CD8-positive, alpha-beta T cell (primary cell): ENCODE measurements at places on chromosomes 4 and X.

DNA sequence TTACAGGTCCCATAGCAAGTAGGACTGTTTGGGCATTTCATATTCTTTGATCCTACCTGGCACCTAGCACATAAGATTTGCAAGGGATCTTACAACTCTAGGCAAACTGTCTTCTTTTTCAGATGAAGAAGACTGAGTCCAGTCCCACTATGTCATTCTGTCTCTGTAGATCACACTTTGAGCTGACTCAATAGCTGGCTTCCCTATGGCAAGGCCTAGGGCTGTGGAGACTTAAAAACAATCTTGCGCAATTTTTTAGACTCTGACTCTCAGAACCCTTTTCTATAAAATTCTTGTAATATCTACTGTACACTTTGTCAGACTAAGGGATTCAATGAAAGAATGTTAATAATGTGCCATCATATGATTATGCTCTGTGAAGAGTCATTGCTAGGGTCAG, 26.7 kb downstream of the OTC start:
- no peak for DNase-seq

DNA sequence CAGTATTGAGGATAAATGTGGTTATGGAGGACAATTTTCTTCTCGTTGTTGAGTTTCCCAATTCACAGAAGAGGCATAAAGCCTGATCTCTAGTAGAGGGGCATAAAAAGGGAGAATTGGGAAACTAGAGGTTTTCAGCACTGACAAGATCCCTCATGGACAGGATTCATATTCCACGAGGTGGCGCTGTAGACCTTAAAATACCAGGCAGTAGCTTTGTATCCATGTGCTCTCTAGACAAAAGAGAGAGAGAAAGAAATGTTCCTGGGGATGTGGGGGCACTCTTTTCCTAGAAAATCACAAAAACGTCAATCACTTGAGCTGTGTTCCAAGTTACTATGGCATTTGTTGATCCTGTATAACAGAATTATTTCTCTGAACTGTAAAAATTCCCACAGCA, 128.3 kb downstream of the MAGEE1 start:
- no peak for DNase-seq

GRCh38 chr4:97349468-97350186, 793.6 kb downstream of the STPG2 start:
- DNase-seq, result no peak

DNA sequence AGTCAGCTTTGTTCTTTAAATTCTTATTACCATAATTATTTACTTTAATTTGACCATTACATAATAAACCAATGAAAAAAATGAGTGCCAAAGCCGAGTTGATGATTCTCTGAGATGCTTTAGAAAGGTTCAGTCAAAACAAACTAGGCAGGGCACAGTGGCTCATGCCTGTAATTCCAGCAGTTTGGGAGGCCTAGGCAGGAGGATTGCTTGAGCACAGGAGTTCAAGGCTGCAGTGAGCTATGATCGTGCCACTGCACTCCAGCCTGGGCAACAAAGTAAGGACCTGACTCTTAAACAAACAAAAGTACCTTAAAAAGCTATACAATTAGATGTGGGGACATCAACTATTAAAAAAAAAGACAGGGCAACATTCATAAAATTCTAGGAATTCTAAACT, 75.0 kb downstream of the AFAP1 start:
- DNase-seq, result no peak

DNA sequence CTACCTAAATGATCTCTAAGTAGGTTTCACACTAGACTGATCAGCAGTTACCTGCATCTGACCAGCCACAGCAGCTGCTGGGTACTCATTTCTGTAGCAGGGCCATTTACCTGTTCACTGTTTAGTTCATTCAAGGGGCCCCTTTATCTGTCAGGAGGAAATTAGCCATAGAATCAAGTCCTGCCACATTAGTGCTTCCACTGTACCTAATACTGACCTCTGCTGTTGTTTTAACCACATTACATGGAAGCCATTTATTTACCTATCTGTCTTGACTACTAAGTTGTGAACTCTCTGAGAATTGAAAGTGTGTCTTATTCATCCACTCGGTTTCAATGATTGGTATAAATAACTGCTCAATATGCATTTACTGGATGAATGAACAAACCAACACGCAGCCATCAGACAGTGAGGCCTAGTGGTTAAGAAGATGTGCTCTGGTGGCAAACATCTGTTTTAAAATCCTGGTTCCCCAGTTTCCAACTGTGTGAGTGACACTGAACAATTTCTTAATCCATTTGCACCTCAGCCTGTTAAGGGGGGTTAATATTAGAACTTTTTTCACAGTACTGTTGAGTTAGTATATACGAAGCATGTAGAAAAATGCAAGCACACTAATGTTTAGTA, 30.0 kb upstream of the ANXA5 start:
- no peak for DNase-seq

- no peak for DNase-seq
Measured at GRCh38 chr4:43103048-43103447, 210.5 kb downstream of the GRXCR1 start.

DNA sequence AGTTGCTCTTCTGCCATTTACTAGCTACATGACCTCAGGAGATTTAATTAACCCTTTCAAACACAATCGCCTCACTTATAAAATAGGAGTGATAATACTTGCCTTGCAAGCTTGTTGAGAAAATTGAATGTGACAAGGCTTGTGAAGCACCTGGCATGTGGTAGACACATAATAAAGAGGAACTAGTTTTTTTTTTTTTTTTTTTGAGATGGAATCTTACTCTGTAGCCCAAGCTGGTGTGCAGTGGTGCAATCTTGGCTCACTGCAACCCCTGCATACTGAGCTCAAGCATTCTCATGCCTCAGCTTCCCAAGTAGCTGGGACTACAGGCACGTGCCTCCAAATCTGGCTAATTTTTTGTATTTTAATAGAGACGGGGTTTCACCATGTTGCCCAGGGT, 73.7 kb upstream of the STIM2 start:
- no peak for DNase-seq

DNA sequence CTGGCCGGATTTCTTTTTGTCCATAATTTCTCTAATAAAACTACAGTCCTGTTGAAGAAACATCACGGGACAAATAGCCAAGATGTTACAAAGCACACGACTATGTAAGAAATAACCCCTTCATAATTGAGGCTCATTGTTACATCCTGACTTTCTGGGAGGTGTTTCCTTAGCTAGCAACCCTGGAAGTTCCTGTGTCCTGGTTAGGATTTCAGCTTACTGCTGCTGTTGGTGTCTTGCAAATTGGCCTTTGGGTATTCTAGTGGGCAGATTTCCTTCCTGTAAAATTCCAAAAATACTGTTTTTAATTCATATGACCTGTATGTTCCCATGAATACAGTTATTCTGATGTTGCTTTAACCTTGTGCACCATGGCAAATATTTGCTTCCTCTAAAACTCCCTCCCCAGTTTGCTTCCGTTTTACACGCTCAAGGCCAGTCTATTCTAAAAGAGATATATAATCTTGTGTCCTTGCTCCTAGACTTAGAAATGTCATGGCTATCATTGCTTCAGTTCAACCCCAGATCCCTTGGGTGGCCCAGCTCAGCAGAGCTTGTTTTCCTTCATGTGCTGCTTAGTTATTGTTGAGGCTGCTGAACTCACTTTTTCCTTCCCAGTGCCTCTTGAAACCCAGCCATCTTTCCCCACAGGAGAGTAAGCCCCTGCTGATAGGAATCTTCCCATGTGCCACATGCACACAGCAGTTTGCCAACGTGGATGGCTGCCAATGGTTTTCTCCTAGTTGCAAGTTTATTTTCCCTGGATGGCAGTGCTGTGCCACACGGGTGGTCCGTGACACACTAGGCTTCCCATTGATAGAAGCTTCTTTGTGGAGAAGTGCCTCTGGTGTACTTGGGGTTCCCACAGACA, 75.8 kb downstream of the TSPAN7 start:
- no peak for DNase-seq

DNA sequence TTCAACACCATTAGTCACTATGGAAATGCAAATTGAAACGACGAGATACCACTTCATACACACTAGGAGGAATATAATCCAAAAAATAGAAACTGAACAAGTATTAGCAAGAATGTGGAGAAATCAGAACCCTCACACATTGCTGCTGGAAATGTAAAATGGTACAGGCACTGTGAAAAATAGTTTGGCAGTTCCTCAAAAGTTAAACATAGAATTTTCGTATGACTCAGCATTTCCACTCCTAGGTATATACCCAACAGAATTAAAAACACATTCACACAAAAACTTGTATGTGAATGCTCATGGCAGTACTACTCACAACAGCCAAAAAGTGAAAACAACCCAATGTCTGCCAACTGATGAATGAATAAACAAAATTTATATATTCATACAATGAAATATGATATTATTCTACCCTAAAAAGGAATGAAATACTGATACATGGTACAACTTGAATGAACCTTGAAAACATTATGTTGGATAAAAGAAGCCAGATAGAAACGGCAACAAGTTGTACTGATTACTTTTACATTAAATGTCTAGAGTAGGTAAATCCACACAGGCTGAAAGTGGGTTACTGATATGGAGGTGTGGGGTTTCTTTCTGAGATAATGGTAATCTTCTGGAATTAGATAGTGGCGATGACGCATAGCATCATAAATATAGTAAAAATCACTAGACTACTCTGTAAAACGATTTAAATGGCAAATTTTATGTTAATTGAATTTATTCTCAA, 22.3 kb downstream of the TEC start:
- DNase-seq, result no peak

DNA sequence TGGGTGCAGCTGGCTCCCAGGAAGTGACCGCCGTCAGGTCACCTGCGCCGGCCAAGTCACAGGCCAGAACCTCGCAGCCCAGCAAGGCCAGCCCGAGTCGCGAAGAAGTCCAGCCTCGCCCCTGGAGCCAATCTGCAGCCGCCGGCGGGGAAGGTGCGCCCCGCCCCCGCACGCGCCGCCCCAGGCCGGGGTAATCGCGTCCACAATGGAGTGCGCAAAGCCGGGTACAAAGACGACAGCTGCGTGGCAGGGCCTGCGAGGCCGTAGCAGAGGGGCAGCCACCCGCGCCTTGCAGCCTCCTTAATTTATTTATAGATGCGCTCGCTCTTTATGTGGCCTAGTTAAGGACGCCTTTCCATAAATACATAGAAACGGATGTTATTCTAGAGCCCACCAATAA, 139.4 kb upstream of the CPEB2 start:
- DNase-seq, result no peak

- DNase-seq, result no peak
Measured at GRCh38 chrX:2404776-2405175, 96.0 kb downstream of the DHRSX start.

DNA sequence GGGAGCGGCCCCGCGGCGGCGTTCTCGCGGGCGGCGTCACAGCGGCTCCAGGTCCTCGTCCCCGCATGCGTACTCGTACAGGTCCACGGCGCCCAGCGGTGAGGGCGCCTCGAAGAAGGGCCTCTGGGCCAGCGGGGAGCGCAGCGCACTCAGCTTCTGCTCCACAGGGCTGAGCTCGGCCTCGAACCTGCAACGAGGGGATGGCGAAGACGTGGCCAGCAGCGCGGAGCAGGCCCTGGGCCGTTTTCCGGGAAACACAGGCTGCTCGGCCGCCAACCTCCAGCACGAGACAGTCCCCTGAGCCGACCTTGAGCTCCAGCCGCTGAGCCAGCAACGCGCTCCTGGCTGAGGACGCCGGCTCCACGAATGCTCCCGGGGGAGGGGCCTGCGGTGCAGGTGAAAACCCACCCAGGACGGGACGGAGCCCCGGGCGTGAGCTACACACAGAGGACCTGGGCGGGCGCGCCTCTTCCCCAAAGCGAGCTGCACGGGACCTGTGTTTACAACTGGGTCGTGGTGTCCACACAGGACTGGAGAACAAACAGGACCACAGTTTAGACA, 15.8 kb upstream of the GTPBP6 start:
- DNase-seq, result no peak

GRCh38 chr4:21898101-21898500, 50.5 kb downstream of the KCNIP4 start:
- DNase-seq, result no peak

GRCh38 chrX:21907260-21907659, 33.2 kb upstream of the SMS start:
- DNase-seq, result no peak

- no peak for DNase-seq
Measured at GRCh38 chrX:7637066-7637465, 205.9 kb upstream of the VCX start.

DNA sequence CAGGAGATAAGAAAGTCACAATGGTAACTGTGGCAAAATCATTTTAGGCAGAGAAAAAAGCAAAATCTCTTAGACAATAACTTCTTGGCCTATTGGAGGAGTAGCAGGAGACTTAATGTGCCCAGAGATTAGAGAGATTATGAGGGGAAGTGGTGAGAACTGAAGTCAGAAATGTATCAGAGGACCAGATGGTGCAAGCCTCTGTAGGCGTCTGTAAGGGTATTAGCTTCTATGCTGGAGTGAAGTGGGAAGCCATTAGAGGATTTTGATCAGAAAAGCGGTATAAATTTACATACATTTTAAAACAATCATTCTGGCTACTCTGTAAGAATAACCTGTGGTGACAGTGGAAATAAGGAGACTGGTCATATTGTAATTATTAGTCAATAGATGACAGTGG, 236.7 kb downstream of the FAT4 start:
- DNase-seq, result no peak

GRCh38 chr4:114595921-114596320, 2.7 kb upstream of the UGT8 start:
- DNase-seq, result no peak

DNA sequence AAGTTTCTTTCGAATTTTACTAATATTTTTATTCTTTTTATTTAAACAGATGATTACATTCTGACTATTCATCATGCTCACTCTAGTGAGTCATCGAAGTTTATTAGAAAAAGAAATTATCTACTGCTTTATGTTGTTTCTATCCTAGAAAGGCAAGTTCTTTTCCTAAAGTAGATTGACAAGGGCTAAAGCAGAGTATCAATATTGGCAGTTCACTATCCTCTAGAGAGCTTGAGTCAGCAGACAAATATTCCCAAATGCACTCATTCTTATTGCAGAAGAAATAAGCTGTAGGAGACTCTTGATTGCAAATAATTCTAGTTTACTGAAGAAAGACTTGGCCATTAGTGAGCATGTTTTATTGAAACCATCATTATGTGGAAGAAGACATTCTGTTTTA, 911.8 kb downstream of the CENPC start:
- no peak for DNase-seq

GRCh38 chr4:156374069-156374468, 420.4 kb upstream of the CTSO start:
- DNase-seq, result no peak

- no peak for DNase-seq
Measured at GRCh38 chr4:108519208-108519833, 101.1 kb upstream of the RPL34 start.

- no peak for DNase-seq
Measured at GRCh38 chr4:15935504-15936402, 2.8 kb downstream of the FGFBP1 start.

DNA sequence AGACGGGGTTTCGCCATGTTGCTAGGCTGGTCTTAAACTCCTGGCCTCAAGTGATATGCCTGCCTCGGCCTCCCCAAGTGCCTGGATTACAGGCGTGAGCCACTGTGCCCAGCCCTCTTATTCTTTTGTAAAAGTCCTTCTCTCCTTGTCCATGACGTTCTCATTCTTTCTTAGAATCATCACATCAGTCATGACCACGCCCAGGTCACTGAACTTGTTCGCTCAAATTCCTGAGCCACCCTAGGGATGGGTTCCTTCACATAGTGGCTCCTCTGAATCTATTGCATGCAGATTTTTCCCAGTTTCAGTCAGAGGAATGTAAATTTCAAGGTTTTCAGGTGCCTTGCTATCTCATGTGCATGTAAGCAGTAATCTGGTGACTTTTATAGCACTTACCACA, 15.7 kb downstream of the JADE1 start:
- DNase-seq, result no peak
